ENCODE measurements at places on chromosomes 1 and 21.

GRCh38 chr1:226646026-226646869 lies 92.8 kb downstream of the ITPKB start:
- no peak for DNase-seq

DNA sequence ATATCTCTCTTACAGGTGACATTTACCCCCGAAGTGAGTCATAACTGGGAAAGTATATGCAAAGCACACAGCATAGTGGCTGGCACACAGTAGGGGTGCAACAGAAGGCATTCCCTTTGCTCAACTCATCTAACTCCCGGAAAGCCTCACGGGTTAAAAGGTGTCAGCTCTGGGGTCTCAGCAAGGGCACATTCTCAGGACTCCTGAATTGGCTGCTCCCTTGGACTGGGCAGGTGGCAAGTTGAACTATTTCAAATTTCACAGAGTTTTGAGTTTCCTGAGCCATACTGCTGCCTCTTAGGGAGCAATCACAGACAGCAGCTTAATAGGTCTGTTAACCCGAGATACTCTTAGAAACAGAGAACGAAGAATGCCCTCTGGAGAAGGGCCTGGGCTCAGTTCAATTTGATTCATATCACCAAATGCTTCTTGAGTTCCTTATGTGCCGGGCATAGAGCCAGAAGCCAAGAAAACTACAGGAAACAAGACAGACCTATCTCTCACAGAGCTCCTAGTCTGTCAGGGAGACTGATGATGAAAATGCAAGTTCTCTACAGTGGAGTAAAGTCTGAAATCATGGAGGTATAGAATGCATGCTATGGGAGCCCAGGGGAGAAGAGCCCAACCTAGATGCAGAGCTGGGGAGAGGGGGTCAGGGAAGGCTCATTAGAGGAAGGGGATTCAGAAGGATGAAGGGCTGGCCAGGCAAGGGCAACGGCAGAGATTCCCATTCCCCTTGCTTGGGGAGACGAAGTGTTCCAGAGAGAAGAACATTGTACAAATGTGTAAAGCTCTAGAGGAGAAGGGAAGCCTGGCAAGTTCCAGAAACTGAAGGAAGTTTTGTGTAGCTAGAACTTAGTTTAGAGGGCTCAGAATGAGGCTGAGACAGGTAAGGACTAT lies 143.9 kb upstream of the HMGB4 start:
- no peak for DNase-seq

GRCh38 chr1:12658531-12659453 lies 14.9 kb downstream of the AADACL4 start:
- peak; percentile 78 for DNase-seq

DNA sequence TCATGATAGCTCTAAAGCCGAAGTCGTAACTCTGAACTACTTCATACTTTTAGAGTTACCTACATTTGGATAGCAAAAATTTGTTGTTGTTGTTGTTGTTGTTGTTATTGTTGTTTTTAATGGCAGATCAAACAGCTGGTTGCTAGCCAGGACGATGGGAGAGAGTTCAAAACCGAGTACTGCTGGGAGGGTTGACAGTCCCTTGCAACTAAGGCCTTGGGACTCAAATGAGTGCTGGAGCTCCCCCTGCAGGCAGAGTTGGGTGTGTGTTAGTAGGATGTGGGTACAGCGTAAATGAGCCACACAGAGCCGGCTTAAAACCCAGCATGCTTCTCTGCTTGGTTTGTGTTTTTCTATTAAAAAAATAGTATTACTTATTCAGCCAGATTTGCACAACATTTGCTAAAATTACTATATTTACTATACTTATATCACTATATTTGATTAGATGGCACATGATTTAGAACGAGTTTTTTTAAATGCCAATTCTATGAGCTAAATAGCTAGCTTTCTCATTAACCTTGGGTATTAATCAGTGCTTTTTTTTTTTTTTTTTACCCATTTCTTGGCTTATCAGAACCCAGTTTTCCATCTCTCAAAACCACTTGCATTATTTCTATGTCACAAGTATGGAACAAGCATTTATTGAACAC lies 129.2 kb upstream of the SYT6 start:
- peak; percentile 92 for DNase-seq

- DNase-seq = no peak
These were observed 42.1 kb downstream of the ARHGEF10L start for GRCh38 chr1:17581389-17582123.

DNA sequence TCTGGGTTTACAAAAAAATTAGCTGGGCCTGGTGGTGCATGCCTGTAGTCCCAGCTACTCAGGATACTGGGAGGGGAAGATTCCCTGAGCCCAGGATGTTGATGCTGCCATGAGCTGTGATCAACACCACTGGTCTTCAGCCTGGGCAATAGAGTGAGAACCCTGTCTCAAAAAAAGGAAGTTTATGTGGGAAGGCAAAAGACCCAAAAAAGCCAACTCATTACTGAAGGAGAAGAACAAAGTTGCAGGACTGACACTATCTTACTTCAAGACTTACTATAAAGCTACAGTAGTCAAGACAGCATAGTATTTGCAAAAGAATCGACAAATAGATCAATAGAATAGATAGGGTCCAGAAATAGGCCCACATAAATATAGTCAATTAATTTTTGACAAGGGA lies 9.2 kb upstream of the PTGS2 start:
- no peak for DNase-seq

DNA sequence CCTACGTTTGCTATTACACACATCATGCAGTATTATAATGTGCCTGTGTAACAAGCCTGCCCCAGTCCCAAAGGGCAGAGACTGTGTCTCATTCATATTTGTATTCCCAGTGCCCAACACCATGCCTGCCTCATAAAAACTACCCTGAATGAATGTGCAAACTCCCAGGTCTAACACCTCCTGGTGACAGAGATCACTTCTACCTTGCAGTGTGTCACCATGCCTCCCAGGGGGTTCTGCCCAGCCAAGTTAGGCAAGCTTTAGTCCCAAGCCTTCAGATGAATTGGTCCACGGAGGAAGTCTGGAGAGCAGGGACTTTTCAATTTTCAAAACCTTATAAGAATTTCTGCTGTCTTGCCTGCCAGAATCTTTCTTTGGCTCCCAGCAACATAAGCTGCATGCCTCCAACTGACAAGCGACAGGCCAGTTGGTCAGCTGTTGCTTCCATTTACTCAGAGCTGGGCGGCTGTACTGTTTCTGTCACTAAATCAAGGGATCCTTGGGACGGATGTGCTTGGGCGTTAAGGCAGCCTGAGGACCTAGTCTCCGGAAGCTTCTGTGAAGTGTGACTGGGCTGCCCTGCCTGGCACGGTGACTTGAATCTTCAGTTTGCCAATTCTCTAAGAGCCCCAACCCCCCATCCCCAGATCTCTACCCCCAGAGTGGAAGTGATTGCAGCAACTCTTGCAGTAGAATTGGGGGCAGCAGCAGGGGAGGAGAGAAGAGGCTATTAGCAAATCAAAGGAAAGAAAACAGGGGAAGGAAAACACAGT lies 1.2 kb downstream of the RXRG start:
- peak; percentile 62 for DNase-seq

- peak; percentile 66 for DNase-seq
These were observed 458 bp upstream of the ALPL start for GRCh38 chr1:21508580-21509350.

- DNase-seq = peak; percentile 61
These were observed 7.1 kb downstream of the CHRNB2 start for GRCh38 chr1:154574716-154575115.

- DNase-seq = no peak
These were observed 5.7 kb downstream of the KCNQ4 start for GRCh38 chr1:40789342-40789598.

GRCh38 chr21:27535188-27535587 lies 568.3 kb upstream of the ADAMTS5 start:
- DNase-seq = no peak

- no peak for DNase-seq
These were observed 116.3 kb upstream of the ERG start for GRCh38 chr21:38614558-38614957.

DNA sequence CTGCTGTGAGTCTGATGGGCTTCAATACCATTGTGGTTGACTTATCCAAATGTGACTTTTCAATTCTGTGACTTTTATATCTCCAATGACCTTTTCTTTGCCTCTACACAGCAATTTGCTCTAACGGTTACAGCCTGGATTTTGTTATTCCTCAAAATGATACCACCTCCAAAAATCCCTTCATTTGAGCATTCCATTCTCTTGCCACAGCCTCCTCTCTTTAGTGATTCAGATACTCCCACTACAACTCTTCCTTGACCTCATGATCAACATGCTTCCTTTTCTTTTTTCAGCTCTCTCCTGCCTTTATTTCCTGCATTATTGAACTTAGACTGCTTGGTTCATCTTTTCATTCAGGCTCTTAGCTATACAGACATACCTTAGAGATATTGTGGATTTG lies 16.6 kb upstream of the IL19 start:
- DNase-seq = no peak

DNA sequence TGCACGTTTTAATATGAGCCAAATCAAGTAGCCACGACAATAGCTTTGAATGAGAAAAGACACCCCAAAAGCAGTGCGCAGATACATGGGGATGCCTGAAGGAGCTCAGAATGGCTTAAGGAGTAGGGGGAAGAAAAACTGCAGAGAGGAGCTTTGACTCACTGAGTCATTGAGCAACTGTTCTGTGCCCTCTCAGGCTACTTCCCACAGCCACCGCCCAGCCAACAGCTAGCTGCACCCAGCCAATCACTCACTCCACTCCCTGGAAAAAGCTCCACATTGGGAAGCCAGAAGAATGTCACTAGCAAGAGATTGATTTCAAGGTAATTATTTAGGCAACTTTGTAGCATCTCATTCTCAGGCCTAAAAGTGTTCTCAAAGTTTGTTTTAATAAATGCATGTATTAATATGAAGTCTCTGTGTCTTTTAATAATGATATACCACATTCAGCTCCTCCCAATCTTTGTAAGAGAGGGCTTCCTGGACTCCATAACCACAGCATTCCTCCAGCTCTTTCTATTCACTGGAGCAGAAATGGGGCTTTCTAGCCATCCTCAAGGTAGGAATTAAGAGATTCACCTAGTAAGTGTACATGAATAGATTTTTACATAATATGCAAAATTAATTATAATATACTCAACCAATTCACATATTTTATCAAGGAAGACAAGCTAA lies 16.8 kb downstream of the DUSP10 start:
- DNase-seq = no peak

DNA sequence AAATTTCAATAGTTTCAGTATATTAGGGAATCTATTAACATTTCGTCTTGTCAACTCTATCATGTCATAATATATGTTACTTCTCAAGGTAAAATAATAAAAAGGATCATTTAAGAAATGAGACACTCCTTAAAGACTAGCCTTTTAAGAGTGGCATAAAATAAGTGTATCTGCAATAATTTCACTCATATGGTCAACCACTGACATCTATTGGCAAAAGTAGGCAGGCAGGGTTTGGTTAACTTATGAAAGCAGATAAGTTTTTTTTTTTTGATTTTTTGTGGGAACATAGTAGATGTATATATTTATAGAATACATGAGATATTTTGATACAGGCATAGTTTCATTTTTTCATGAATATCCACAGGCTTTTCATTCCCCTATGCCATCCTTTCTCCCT lies 5.5 kb upstream of the RGS21 start:
- peak; percentile 64 for DNase-seq

DNA sequence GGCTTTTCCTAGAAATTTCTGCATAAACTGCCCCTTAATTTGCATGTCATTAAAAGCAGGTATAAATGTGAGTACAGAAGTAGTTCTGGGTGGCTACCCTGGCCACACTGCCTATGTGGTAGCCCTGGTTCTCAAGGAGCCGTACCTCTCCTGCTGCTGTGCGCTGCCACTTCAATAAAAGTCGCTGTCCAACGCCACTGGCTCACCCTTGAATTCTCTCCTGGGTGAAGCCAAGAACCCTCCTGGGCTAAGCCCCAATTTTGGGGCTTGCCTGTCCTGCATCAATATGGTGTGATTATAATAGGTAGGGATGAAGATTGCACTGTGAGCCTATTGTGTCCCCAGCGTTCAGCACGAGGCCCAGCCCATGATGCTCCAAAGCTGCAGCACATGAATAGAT lies 65.6 kb upstream of the C1orf174 start:
- no peak for DNase-seq

DNA sequence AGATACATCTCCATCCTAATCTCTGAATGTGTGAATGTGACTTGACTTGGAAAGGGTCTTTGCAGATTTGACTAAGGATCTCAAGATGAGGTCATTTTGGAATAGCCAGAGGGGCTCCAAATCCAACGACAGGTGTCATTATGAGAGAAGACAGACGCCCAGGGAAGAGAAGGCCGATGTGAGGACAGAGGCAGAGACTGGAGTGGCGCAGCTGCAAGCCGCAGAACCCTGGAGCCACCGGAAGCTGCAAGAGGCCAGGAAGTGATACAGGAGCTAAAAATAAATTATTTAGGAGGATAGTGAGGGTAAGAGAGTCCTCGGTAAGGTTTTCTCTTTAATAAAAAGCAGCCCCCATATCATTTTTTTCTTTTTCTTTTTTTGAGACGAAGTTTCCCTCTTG lies 9.7 kb upstream of the AADACL4 start:
- DNase-seq = no peak

DNA sequence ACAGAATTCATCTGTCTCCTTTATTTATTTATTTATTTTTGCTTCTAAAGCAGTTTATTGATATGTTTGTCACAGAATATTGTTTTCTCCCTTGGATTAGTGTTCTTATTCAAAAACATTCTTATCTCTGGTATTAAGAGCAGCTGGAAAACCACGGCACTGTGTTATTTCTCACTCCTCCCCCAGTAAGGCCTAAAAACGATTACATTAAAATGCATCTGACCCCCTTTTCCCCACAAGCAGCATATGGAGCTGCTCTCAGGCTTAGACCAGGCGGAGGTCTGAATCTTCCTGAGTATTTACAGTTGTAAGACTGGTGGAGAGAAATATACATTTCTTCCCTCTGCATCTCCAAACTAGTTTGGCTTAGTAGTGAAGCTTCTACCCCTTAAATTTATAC lies 86.8 kb downstream of the HLX start:
- DNase-seq = no peak

DNA sequence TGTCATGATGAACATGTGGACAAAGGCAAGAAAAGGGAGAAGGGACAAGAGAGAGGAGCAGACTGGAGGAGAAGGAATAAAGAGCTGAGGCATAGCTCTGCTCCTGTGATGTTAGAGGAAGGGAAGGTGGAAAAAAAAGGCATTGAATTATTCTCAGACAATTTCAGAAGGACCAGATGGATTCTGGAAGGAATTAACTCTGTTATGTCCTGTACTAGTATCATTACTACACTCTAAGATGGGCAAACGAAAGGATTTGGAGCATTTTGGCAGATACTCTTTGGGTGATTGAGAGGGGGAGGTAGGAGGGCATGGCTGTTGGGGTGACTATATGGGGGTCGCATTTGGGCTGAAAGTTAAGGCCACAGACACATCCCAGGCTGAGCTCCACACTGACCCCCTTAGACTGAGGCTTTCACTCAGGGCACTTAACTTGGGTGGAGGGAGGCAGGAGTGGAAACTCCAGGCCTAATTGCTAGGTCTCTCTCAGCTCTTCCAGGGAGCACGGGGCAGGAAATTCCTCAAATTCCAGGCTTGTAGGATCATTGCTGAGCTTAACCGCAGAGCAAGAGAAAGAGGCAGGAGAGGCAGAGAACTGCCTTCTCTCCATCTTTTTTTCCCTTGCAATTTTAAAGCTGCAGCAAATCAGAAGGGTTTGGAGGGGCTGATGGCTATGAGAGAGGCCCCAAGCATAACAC lies 25.9 kb downstream of the KIRREL1 start:
- DNase-seq = peak; percentile 93

All from muscle of back (tissue), 13 donors.